Epithelial cell of proximal tubule (primary cell): ENCODE measurements at places on chromosomes 13 and 19.

GRCh38 chr19:29292153-29292552 lies 79.2 kb upstream of the UQCRFS1 start:
- DNase-seq: no peak

GRCh38 chr19:15675560-15675959 lies 2.7 kb downstream of the CYP4F12 start:
- DNase-seq: no peak

DNA sequence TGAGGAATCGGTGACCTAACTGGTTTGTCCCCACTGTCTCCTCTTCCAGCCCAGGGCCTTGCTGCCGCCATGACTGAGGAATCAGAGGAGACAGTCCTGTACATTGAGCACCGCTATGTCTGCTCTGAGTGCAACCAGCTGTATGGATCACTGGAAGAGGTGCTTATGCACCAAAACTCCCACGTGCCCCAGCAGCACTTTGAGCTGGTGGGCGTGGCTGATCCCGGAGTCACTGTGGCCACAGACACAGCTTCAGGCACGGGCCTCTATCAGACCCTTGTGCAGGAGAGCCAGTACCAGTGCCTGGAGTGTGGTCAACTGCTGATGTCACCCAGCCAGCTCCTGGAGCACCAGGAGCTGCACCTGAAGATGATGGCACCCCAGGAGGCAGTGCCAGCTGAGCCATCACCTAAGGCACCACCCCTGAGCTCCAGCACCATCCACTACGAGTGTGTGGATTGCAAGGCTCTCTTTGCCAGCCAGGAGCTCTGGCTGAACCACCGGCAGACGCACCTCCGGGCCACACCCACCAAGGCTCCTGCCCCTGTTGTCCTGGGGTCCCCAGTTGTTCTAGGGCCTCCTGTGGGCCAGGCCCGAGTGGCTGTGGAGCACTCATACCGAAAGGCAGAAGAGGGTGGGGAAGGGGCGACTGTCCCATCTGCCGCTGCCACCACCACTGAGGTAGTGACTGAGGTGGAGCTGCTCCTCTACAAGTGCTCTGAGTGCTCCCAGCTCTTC lies 2.7 kb downstream of the ZNF574 start:
- no peak for DNase-seq

GRCh38 chr13:103510007-103510535 lies 443.9 kb upstream of the SLC10A2 start:
- no peak for DNase-seq

DNA sequence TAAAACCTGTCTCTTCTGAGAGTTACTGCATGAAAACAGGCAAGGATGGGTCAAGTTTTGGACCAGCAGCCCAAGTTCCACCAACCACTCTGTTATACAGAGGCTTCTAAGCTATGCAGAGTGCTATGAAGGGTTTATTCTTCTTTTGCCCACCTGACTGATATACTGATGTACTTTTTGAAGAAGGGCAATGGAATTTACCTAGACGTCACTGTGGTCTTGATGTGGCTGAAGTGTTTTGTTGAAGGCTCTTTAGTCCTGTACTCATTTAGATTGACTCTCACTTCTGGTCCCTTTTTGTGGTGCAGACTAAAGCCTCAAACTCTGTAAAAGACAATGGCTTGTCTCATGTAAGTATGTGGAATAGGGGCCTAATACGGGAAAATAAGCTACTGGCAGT lies 92.0 kb downstream of the DGKH start:
- DNase-seq: no peak

DNA sequence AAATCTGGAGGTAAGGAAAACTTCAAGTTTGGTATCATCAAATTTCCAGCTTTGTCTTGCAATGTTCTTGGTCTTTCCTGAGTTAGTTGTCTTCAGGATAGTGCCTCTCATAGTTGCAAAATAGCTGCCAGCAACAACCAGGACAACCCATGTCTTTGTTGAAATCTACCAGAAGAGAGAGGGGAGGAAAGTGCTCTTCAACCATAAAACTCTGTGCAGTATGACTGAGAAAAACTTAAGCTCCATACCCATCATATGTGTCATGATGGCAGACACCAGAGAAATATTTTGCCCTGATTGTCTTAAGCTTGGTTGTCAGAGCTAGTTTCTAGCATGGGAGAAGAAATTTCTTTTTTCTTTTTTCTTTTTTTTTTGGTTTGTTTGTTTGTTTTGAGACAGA lies 103.3 kb downstream of the SPRY2 start:
- no peak for DNase-seq

DNA sequence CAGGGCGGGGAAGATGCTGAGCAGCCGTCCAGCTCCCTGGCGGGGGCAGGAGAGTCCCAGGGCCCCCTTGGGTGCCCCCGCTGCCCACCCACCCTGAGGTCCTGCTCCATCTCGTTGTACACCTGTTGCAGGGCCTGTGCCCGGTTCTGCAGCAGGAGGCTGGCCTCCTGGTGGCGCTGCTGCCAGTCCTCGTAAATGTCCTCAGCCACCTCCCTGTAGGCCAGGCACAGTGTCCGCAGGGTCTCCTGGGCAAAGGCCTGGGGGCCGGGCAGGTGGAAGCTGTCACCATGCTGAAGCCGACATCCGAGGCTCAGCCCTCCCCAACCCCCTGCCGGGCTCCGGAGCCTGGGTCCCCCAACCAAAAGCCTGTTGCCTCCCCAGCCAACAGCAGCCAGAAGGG lies 20.2 kb downstream of the ATP8B3 start:
- DNase-seq: no peak

DNA sequence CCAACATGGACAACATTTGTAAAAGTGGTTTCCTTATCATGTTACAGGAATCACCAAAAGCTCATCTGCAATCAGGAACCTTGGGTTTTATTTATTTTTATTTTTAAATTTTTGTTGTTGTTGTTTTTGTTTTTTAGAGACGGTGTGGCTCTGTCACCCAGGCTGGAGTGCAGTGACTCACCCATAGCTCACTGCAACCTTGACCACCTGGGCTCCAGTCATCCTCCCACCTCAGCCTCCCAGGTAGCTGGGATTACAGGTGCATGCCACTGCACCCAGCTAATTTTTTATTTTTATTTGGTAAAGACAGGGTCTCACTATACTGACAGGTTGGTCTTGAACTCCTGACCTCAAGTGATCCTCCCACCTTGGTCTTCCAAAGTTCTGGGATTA lies 13.6 kb upstream of the SERP2 start:
- DNase-seq: no peak

GRCh38 chr13:20696073-20696472 lies 7.4 kb upstream of the IL17D start:
- DNase-seq: no peak

- DNase-seq: no peak
Observed at GRCh38 chr19:45297674-45298073, 25.0 kb downstream of the CKM start.

DNA sequence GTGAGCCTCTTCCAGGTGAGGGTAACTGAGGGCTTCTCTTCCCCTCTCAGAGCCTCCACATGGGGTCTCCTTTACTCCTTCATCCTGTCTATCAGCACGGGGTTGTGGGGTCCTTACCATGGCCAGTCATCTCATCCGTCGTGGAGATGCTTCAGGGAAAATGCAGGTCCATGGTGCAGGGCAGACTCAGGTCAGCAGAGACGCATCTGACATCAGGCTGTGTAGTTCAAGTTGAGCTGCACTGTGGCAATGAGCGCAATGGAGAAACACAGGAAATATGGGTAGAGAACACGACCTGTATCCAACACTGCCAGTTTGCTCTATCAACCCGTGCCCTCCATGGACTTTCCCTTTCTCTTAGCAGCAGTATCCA lies 13.9 kb downstream of the LILRA5 start:
- no peak for DNase-seq

DNA sequence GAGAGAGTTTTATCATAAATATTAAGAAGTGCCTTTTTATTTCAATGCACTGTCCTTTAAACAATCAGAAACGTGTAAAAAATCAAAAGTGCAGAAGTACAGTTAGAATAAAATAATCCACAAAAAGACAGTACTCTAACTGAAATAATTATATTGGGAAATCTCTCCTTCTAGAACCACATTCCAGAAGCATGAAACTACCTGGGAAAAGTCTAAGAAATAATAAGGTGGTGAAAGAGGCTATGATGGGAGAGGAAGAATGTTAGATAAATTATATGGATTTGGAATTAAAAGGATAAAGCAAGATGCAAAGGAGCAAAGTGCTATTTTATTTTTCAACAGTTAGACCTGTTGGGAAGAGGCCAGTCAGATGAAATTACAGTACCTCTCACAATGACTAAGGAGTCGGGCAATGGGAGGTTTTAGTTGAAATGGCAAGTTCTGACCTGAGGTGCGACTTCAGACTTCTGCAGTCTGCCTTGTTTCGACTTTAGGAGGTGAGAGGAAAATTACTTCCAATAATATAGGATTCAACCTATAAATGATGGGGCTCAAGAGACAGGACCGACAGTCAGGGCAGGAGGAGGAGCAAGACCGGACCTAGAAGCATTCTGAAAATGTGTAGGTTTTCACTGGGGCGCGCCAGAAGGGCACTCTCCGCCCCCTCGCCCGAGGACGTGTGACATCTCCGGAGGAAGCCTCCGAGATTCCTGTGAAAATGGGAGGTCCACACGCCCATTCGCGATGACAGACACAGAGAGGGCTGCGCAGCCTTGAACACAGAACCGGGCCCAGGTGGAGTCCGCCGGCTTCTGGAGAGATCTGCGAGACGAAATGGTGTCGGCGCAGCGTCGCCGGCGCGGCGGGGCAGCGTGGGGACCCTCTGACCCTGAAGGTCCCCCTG lies 717 bp downstream of the SPRYD7 start:
- no peak for DNase-seq

DNA sequence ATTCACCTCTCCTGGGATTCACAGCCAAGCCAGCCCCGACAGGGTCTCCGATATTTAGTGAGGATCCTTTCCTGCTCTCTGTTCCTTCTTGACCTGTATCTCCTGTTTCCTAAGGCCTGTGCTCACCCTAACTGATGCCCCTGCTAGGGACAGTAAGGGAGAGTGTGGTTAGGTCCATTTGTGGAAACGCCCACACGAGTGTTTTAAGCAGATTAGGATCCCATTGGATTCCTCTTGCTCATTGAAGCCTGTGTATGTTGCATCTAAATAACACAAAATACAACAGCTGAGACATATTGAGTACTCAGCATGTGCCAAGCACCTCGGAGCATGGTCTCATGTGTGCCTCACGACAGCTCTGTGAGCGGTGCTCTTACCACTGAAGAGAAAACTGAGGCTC lies 64.9 kb downstream of the EFNB2 start:
- DNase-seq: no peak

GRCh38 chr19:38049105-38049649 lies 142.2 kb downstream of the SIPA1L3 start:
- no peak for DNase-seq

- DNase-seq: no peak
Observed at GRCh38 chr19:47253467-47253881, 2.9 kb upstream of the CCDC9 start.

DNA sequence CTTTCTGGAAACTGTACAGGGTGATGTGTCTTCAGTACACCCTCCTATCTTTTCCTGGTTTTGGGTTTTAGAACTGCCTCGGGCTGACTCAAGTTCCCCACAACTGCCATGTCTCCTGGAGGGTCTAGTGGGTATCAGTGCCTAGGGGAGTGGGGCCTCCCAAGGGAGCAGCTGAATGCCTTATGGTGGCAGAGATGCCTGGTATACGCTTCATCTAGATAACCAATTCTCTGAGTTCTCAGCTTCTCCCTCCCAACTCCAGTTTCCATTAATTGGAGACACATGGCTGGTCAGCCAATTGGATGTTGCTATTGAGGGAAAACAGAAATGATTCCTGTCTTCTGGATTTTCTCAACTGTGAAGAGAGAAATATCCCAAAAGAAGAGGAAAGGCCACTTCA lies 12.8 kb downstream of the ZNF439 start:
- no peak for DNase-seq

DNA sequence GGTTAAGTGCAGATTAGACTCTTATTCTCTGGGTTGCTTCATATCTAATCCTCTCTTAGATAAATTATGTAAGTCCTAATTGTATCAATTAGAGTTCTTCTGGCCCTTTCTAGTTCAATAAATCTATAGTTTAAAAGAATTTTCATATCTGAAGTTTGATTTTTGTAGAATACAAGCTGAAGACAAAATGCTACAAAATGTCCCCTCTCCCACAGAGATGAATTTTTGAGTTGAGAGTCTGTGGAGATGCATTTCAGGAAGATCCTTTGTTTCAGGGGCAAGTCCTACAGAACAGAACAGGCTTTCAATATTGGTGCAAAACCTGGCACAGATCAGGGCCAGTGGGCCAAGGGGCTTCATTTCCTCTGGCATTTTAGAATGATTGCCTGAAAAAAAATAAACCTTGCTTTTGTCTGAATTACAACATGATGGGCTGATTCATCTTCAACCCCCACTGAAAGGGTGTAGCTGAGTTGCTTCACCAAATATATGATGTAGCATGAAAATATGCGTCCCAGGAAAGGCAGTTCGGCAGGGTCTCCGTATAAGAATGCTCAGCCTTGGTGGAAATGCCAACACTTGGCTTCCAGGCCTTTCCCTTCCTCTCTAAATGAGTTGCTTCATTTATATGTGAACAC lies 6.4 kb upstream of the IPO5 start:
- DNase-seq: peak; percentile 4

- DNase-seq: peak; percentile 70
Observed at GRCh38 chr13:71290963-71291841, 575.8 kb downstream of the DACH1 start.

DNA sequence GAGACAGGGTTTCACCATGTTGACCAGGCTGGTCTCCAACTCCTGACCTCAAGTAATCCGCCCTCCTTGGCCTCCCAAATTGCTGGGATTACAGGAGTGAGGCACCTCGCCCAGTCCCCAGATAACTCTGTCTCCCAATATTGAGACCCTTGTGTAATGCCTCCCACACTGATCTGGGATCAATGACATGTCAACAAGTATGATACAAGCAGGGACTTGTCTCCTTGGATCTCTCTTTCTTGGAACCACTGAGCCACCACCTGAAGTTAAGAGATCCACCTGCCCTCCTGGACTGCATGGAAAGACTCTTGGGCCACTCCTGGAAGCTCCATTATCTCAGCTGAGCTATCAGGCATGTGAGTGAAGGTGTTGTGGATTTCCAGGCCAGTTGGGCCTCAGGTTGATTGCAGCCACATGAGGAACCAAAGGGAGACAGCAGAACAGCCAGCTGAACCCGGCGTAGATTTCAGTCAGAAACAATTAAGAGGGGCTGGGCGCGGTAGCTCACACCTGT lies 15.1 kb downstream of the NFKBID start:
- DNase-seq: no peak

- DNase-seq: no peak
Observed at GRCh38 chr13:23915308-23915707, 18.0 kb upstream of the C1QTNF9B start.

DNA sequence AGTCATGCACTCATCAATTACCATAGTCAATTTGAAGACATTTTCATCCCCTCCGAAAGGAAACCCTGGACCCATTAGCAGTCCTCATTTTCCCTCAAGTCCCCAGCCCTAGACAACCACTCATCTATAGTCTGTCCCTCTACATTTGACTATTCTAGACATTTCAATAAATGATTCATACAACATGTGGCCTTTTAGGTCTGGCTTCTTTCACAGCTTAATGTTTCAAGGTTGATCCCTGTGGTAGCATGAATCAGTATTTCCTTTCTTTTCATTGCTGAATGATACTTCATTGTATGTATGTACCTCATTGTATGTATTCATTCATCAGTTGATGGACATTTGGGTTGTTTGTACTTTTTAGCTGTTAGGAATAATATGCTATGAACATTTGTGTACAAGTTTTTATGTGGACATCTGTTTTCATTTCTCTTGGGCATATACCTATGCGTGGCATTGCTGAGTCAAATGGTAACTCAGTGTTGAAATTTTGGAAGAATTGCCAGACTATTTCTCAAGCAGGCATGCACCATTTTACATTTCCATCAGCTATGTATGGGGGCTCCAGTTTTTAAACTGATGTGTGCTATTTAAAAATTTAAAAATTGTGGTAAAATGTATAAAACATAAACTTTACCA lies 18.4 kb downstream of the SPATA13 start:
- no peak for DNase-seq
